ENCODE measurements at places on chromosomes 11 and 22. TPM values are rescaled to one million over a fixed set of nuclear protein-coding genes. Genes with fewer than 3 reads are reported as not detected.

The KCNK7 gene
- 0.65 TPM for total RNA-seq

- DNase-seq, result no peak
Measured at GRCh38 chr11:30197869-30198268, 32.9 kb upstream of the FSHB start.

GRCh38 chr11:70430671-70431574, 32.6 kb downstream of the CTTN start:
- peak; percentile 53 for DNase-seq

DNA sequence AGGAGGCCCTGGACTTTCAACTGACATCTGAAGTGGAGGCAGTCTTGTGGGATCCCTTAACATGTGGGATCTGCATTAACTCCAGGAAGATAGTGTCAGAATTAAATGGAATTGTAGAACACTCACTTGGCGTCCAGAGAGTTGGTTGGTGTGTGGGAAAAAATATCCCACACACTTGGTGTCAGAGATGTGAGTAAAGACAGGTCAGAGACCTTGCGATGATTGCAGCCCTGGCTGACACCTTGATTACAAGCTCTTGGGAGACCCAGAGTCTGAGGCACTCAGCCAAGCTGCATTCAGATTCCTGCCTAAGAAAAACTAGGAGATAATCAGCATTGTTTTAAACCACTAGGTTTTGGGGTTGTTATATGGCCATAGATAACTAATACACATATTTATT, 7.2 kb upstream of the TPCN2 start:
- no peak for DNase-seq

GRCh38 chr22:27996981-27997380, 77.9 kb upstream of the PITPNB start:
- peak; percentile 29 for DNase-seq

- no peak for DNase-seq
Measured at GRCh38 chr11:20589796-20590195, 9.6 kb upstream of the SLC6A5 start.

DNA sequence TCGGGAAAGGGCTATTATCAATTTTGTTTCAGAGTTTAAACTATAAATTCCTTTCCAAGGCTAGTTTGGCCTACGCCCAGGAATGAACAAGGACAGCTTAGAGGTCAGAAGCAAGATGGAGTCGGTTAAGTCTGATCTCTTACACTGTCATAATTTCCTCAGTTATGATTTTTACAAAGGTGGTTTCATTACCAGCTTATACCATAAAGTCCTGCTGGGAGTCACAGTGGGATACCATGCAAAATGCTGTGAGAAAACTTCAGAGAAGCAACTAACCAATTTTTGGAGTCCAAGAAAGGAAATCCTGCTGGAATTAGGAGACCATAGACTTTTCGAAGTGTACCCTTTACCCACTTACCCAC, 17.4 kb upstream of the ZC3H12C start:
- no peak for DNase-seq

- no peak for DNase-seq
Measured at GRCh38 chr11:86848132-86848531, 47.8 kb downstream of the PRSS23 start.

All from posterior vena cava (tissue), 2 donors.